ENCODE measurements at places on chromosomes 16 and 17.

- peak; percentile 85 for DNase-seq
Observed at GRCh38 chr17:67477687-67478086, 100.6 kb downstream of the PITPNC1 start.

- no peak for DNase-seq
Observed at GRCh38 chr16:49776085-49776595, 79.8 kb downstream of the ZNF423 start.

- no peak for DNase-seq
Observed at GRCh38 chr17:381516-381915, 28.9 kb upstream of the RPH3AL start.

- no peak for DNase-seq
Observed at GRCh38 chr16:77336637-77337036, 98.2 kb downstream of the ADAMTS18 start.

DNA sequence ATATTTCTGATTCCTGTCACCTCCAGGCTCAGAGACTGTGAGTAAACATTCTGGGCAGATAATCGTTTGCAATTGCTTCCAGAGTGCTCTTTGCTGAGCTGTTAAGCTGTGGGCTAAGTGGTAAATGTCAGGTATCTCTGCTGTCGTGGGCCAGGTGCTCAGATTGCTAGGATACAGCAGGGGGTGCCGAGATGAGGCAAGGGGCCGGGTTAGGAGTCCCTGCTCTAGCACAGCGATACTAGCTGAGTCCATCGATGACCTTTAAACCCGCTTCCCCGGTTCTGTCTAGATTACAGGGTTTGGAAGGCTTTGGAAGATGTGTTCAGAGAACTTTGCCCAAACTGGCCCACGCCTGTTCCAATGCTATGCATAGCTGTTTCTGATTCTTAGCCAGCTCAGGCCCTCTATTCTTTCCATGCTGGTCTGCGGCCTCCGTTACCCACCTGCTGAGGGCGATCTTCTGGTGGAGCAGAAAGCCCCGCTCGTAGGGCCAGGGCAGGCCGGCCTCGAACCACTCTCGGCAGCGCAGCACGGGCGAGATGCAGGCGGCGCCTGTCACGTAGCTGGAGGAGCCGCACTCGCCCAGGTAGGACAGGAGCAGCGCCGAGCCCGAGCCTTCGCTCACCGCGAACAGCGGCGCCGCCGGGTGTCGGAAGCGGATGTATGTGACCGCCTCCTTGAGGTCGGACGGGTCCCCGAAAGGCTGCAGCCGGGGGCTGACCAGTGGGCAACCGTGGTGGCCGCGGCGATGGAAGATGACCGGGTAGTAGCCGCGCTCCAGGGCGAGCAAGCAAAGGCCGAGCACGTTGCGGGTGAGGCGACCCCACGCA, 979 bp downstream of the ABHD15 start:
- peak; percentile 29 for DNase-seq

GRCh38 chr17:7046127-7046724, 2.3 kb upstream of the SLC16A11 start:
- peak; percentile 91 for DNase-seq

- peak; percentile 64 for DNase-seq
Observed at GRCh38 chr17:51000835-51001638, 119.6 kb downstream of the SPAG9 start.

DNA sequence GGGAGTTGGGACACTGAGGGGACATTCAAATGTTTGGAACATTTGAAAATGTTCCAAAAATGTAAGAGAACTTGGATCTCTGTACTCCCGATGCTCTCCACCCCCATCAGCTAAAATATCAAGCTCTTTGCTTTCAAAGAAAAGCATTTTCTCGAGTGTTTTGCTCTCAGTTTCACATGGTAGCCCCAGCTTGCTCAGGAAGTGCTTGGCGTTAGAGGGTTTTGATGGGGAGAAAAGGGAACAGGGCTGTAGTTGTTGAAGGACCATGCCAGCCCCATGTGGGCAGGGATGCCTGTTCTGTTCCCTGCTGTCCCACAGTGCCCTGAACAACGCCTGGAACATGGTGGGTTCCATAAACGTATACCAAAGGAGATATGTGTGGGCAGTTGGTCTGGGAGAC, 37.0 kb downstream of the RAI1 start:
- DNase-seq = no peak

- DNase-seq = no peak
Observed at GRCh38 chr17:21525464-21526130, 149.4 kb downstream of the KCNJ12 start.

- DNase-seq = no peak
Observed at GRCh38 chr17:65394811-65395472, 166.5 kb downstream of the AXIN2 start.

DNA sequence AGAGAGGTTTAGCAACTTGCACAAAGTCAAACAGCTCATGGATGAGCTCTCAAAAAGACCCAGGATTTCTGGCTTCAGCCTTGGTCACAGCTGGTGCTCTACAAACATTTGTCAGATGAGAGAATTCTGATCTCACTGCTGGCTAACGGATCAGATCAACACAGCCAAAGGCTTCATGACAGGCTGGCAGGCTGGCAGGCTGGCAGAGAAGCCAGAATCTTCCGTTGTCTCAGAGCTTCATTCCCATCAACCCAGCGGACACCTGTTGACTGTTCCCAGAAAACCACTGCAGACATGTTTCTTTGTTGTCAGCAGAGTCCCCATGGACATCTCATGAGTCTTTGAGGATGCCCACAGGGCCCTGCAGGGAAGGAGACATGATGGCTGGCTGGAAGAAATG, 303.8 kb upstream of the ASIC2 start:
- no peak for DNase-seq

DNA sequence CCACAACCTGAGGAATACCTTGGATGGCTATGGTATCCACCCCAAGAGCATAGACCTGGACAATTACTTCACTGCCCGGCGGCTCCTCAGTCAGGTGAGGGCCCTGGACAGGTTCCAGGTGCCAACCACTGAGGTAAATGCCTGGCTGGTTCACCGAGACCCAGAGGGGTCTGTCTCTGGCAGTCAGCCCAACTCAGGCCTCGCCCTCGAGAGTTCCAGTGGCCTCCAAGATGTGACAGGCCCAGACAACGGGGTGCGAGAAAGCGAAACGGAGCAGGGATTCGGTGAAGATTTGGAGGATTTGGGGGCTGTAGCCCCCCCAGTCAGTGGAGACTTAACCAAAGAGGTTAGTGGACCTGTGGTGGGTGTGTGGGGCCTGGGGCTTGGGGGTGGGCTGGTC, 3.1 kb downstream of the NFE2L1 start:
- DNase-seq = no peak

- DNase-seq = no peak
Observed at GRCh38 chr17:72005332-72006163, 115.3 kb upstream of the SOX9 start.

GRCh38 chr16:56303066-56303715, 111.9 kb downstream of the GNAO1 start:
- DNase-seq = no peak

DNA sequence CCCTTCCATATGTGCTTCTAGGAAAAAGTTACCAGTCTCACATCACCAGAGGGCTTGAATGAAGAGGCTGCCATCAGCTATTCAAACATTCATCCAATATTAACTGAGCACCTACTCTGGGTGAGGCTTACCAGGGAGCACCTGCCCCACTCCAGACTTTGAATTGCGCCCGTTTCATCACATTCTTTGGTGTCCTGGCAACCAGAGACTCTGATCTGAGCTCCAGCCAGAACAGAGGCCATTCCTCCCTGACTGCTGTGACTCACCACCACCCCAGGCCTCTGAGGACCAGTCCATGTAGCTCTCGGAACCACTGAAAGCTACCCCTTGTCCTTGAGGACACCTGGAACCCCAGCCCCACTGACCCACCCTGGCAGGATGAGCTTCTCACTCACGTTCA, at the start of gene C16orf96:
TSS of gene C16orf96 (plus strand) at position 229 of the 400 bp plus-strand sequence. CDS start at position 379, 150 bp downstream.
- DNase-seq = no peak

DNA sequence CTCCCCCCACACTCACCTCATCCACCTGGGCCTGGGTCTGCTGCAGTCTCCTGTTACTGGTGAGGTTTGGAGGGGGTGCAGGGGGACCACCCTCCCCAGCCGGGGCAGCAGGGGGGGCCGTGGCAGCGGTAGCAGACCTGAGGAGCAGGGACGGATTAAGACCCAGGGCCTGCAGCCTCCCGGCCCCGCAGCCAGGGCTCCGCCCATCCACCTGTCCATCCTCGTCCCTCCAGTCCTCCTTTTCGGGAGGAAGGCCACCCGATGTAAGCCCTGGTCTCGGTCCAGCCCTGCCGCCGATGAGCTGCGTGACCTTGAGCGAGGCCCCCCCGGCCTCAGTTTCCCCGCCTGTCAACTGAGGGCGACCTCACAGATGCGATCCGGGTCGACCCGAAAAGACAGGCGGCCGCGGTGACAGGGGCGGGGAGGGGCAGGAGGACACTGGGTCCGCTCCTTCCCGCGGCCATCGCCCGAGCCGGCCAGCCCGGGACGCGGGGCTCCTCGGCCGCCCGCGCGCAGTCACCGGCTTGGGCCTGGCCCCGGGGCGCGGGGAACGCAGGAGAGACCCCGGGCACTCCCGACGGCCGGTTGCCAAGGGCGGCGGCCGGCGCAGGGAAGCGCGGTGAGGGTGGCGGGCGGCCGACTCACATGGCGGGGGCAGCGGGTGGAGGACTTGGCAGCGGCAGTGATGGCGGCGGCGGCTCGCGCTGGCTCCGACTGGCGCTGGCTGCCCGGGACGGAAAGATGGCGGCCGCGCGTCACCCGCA, at the start of gene VAMP2:
TSS of gene VAMP2 (minus strand) at position 716 of the 764 bp plus-strand sequence. CDS start at position 647, 69 bp downstream.
- DNase-seq = no peak

GRCh38 chr17:79968116-79968515, 67.6 kb downstream of the TBC1D16 start:
- DNase-seq = no peak

GRCh38 chr16:56779906-56780305, 50.0 kb downstream of the NUP93 start:
- no peak for DNase-seq

DNA sequence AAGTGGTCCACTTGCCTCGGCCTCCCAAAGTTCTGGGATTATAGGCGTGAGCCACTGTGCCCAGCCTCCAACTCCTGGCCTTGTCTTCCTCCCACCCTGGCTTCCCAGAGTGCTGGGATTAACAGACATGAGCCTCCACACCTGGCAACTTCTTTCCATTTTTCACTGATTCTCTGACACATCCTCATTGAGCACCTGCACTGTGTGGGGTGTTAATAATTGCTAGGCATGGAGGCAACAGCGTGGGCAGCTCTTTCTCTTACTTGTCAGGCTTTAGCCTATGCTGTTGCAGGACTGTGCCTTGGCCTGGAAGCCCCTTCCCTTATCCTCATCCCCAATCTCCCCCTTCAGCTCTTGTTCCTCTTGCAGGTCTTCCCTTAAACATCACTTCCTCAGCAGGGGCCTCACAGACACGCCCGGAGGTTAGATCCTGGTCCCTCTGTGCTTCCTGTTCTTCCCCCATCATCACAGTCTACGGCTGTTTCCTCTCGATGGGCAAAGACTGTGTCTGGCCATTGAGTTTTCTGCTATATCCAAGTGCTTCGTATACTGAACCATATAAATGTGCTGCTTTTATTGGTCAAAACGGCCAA, 7.9 kb downstream of the QPRT start:
- no peak for DNase-seq

DNA sequence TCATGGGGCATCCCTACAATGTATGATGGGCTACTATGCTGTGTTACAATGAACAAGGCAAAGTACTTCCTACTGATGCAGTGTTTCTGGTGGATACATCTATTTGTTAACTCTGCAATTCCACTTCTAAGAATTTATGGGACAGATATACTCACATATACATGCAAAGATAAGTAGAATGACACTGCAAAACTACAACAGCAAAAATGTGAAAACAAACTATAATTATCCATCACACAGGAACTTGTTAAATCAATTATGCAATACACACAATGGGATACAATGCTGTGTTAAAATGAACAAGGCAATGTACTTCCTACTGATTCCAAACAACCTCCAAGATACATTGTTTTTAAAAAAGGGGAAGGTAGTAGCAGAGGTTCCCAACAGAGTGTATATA, 3.2 kb downstream of the DDX52 start:
- no peak for DNase-seq

DNA sequence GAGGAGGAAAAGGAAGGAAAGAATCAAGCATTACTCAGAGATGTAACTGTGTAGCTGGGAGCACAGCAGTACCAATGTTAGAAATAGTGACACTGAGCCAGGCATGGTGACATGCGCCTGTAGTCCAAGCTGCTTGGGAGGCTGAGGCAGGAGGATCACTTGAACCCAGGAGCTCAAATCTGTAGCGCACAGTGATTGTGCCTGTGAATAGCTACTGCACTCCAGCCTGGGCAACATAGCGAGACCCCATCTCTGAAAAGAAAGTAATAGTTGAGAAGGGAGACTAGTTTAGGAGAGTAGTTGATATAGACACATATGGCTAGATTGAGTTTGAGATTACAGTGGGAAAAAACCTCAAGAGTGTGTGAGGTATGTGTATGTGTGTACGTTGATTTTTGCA, 17.8 kb downstream of the MAP3K3 start:
- DNase-seq = no peak

DNA sequence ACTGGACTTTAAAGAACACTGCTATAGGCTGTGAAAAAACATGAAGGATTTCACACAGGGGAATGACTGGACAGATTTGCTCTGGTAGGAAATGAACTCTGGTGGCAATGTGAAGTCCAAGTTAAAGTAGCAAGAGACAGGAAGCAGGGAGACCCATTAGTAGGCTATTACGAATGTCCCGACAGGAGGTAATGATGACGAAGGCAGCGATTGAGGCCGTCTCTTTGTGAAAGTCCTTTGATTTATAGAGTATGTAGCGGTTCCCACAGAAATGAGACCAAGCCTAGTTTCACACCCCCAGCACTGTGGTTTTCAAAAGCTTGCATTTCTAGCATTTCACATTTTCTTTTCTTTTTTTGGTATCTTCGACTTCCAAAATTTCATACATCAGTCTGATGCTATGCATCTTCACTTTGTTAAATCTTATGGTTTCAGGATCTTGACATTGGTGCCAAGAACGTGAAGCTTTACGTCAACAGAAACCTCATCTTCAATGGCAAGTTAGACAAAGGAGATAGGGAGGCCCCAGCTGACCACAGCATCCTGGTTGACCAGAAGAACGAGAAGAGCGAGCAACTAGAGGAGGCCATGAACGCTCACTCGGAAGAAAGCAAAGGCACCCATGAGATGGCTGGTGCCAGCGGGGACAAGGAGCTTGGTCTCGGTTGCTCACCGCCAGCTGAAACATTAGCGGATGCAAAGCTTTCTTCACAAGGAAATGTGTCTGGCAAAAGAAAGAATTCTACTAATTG, 189.8 kb downstream of the KATNIP start:
- DNase-seq = no peak

DNA sequence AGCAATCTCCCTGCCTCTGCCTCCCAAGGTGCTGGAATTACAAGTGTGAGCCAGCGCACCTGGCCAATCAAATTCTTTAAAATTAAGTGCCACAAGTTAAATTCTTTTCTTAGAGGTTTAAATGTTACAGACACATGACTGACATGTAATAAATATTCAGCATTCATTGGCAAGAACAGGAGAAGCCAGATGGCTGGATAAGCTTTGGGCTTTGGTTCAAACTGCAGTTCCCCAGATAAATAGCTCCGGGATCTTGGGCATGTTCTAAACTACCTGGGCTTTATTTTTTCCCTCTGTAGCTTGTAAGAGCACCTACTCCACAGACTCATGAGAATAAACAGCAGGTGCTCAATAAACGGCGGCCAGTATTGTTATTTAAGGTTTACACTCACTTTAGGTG, 34.1 kb downstream of the ABAT start:
- no peak for DNase-seq
